WTC11 (cell line): ENCODE measurements at places on chromosomes 11 and 22. TPM values are rescaled to one million over a fixed set of nuclear protein-coding genes. Genes with fewer than 3 reads are reported as not detected.

NCAM1 gene
- total RNA-seq = 5.4 to 5.9 TPM (median 5.5 TPM) in 3 replicates

CCDC83 gene
- total RNA-seq = not detected in 3 replicates

TPH1 gene
- 0.07 to 0.14 TPM (median 0.11 TPM) in 3 replicates for total RNA-seq

DDTL gene
- 3.6 to 5.8 TPM (median 3.6 TPM) in 3 replicates for total RNA-seq

C11orf52 gene
- total RNA-seq = 2.1 to 4.2 TPM (median 3.0 TPM) in 3 replicates

ENTHD1 gene
- total RNA-seq = not detected in 3 replicates

OR11H1 gene
- not detected in 3 replicates for total RNA-seq

ZP1 gene
- total RNA-seq = not detected in 3 replicates

MYO18B gene
- 0.55 to 1.4 TPM (median 0.96 TPM) in 3 replicates for total RNA-seq

GLB1L2 gene
- 4.6 to 6.0 TPM (median 5.1 TPM) in 3 replicates for total RNA-seq

TEX54 gene
- 0.44 TPM in 1 of 3 replicates, not detected in the others for total RNA-seq

DNA sequence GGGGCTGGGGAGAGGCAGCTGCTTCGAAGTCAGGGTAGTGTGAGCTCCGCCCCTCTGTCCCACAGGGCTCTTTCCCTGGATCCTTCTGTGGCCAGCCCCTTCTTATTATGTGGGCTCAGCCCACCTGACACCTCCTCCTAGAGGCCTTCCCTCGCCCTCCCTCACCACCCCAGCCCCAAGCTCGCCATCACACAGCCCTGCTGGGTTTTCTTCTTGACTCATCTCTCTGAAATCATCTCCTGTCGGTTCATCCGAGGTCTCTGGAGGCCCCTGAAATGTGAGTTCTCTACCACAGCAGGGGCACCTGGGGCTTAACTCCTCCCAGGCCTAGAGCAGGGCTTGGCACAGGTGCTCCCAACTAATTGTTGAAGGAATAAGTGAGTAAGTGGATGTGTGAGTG is 65.2 kb downstream of the CACNA1I start:
- no peak for DNase-seq

DNA sequence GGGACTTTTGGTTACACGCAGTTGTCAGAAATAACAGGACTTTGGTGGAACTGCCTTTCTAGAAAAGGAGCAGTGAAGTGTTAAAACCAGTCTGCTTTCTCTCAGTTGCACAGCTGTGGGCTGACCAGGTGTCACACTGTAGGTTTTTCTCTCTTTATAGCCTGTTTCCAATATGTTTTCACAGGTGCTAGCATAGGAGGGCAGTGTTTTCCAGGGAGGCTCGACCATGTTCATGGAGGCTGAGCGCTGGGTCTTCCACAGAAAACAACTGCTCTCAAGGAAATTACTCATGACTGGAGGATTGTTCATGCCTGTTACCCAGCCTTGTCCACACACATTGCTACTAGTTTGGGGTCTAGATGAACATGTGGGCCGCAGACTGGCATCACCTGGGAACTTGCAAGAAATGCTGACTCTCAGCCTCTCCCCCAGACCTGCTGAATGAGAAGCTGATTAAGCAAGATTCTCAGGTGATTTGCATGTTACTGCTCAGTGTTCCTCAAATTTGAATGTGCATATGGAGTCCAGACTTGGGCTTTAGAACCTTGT is 157.7 kb downstream of the MAML2 start:
- no peak for DNase-seq

DNA sequence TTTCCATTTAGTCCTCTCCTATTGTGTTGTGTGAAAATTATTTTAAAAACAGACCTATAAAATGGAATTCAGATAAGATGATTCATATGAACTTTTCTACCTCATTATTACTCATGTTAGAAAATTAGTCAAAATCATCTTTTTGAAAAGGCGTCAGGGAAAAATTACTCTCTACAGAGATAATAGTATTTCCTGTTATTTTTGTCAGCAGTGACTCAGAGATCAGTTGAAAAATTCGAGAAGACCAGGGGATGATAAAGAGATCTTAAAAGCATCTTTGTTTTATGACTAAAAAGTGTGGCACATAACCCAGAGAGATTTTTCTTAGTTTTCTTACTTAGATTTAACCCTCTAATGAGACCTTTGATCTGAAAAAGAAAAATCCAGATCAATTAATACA is 157.9 kb upstream of the CARD18 start:
- no peak for DNase-seq

- DNase-seq = no peak
These were observed 166.0 kb upstream of the RASSF10 start for GRCh38 chr11:12842933-12843636.

DNA sequence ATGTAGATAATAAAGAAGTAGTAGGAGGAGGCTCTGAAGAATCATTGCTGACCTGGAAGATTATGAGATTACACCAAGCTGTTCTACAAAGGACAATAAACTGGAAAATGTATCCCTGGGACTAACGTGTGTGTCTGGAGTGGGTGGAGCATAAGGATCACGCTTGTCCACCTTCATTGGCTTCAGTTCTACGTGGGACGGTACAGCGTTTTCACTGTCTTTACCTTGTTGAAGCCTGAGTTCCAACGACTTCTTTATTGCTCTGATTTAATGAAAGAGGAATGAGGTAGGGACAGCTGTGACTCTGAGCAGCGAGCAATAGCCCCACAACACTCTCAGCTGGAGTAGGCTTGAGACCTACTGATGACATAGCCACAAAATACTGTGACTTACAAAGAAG is 87.0 kb downstream of the ARHGAP42 start:
- DNase-seq = no peak

DNA sequence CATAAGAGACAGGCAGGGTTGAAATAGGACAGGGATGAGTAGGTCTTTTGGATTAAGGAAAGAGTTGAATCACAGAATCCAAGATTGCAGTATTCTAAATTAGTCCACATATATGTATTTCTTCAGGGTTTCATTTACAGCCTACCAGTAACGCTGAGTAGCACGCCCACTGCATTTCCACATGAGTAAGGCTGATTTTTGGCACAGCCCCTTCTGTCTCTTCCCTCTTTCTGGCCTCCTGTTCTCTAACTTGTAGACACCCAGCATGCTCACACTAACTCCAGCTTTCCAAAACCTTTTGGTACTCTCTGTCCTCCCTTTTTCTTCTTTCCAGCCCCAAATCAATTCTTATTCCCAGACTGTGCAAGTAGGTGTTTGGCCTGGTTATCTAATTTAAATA is 3.7 kb upstream of the SIK2 start:
- DNase-seq = no peak

DNA sequence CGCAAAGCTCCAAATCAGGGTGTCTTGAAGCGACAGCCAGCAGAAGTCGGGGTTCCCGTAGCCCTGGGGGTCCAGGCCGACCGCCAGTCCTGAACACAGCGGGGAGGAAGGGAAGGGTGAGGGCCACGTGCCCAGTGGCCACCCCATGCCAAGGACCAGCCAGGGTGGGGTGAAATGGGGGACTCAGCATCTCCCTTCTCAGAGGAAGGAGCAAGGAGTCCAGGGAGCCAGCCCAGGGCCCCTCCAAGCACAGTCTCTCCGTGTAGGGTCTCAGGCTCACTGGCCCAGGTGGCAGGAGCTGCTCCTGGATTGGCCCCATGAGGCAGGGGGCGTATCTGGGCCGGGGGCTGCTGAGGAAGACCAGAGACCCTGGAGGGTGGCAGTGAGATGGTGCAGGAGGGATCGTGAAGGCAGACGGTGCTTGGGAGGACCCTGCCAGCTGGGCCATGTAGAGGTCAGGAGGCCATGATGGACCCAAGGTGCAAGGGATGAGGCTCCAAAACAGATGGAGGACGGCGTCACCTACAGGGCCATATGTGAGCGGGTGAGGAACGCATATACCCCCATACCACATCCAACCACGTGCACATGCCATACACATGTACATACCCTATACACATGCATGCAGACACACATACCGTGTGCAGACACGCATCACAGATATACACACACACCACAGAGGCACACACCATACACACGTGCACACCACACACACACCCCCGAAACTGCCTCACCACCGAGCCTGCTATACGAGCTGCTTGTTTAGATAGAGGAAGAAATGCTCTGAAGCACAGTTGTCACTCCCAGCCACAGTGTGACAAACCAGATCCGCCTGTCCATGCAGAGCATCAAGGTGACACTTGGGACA is 34.4 kb downstream of the TRMU start:
- DNase-seq = no peak

- no peak for DNase-seq
These were observed 2.1 kb downstream of the BARX2 start for GRCh38 chr11:129377739-129378138.

DNA sequence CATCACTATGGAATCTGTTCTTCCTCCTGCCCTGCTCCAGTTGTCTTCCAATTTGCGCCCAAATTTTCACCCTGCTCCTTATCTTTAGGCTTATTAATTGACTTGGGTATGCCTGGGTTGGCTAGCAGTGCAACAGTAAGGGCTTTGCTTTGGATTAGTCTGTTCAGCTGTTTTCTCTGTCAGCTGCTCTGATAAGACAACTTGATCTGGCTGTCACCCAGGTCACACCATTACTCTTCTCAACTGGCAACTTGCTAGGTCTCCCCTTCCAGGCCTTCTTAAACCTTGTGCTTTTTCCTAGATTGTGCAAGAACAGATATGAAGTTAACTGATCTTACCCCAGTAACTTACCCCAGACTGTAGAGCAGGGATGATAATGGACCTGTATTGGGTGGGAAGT is 357.8 kb upstream of the LARGE1 start:
- DNase-seq = no peak

GRCh38 chr11:15204711-15205110 is 90.0 kb downstream of the INSC start:
- no peak for DNase-seq

DNA sequence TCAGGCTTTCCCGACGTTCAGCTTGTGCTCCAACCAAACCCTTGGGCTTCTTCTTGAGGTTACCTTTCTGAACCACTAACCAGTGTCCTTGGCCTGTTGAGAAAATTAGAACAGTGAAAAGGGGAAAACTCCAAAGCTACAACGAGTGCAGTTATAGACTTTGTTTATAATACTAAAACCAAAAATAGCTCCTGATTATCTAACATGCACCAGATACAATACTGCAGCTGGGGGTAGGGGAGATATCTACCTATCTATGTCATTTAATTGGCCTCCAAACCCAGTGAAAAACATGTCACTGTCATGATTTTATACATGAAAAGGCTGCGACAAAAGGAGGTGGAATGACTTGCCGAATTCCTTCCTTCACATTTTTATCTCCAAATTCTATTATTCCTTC is 11.9 kb downstream of the XRRA1 start:
- no peak for DNase-seq

DNA sequence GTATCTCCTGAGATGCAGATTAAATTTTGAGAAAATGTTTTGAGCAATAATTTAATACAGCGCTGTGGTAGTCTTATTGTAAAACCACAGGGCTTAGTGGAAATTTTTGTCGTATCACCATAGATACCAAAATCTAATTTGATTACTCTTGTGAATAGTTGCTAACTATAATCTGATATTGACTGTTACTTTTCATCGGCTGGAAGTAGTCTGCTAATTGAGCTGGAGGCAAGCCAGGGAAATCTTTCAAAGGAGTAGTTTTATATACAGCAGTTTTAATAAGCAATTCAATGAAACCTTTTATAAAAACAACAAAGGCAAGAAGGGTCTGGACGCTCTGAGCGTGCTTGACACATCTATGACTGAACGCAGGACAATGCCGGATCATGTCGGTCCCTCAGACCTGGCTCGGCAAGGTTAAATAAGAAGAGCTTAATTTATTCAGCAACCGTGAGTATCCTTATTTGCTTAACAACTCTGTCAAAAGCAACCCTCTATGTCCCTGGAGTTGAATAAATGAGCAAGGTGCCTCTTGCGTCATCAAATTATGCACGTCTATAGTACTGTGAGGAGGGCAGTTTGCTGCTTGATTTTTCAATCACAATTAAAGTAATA is 121.2 kb downstream of the NCAM1 start:
- no peak for DNase-seq

DNA sequence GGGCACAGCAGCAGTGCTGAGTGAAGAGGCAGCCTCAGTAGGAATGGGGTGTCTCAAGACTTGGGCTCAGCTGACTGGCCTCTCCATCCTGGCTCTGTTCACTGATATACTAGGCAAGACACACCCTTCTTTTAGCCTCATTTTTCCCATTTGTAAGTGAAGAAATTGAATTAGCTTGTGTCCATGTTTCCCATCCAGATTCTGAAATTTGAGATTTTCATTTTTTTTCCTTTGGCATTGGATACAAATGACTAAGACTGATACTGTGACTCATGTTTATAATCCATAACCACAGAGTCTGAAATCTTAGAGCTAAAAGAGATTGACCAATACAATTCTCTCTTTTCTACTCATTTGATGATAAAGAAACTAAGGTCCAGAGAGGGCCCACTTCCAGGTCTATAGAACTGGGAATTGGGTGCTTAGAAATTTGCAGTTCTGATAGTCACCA is 110.9 kb downstream of the KCNC1 start:
- no peak for DNase-seq

GRCh38 chr22:29954203-29954855 is 71.4 kb downstream of the MTMR3 start:
- no peak for DNase-seq

- no peak for DNase-seq
These were observed 29.7 kb downstream of the SLN start for GRCh38 chr11:107682171-107682570.

DNA sequence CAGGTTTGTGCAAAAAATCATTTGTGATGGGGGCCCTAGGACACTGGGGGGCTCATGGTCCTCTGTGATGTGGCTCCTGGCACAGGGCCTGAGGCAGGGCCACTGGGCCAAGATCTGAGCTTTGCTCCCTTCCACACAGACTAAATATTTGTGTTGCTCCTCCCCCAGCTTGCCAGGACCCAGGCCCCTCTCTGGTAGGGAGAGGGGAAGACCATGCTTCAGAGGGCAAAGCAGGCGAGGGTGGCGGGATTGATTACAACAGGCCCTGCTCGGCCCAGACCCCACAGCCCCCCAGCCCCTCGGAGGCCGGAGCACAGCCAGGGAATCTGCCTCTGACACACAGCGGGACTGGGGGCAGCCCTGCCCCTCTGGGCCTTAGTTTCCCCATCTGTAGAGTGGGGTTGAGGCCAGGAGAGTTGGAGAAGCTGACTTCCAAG is 29.0 kb downstream of the WNT11 start:
- no peak for DNase-seq

- no peak for DNase-seq
These were observed 66.8 kb upstream of the MYOD1 start for GRCh38 chr11:17652556-17652955.

GRCh38 chr11:64383580-64383979 is 24.6 kb downstream of the RPS6KA4 start:
- DNase-seq = no peak

- no peak for DNase-seq
These were observed 204.3 kb downstream of the TENM4 start for GRCh38 chr11:79236541-79236971.

GRCh38 chr11:106031202-106031810 is 9.3 kb upstream of the MSANTD4 start:
- DNase-seq = no peak

DNA sequence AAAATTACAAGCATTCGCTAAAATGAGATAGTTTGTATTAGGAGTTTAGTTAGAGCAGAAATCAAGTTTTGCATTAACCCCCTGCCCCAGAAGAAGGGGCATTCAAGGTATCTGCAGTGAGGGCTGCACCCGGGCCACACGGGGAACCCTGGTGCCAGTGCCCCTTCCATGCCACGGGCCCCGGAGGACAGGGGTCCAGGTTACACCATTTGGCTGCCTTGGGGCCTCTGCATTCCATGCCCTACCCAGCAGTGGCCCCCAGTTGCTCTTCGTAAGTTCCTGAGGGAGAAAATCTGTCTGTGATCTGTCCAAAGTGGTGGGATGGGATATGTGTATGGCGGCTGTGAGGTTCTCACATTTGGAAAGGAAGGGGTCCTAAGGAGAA is 16.8 kb upstream of the PANX2 start:
- no peak for DNase-seq
